ENCODE measurements at places on chromosomes 16 and 17.

DNA sequence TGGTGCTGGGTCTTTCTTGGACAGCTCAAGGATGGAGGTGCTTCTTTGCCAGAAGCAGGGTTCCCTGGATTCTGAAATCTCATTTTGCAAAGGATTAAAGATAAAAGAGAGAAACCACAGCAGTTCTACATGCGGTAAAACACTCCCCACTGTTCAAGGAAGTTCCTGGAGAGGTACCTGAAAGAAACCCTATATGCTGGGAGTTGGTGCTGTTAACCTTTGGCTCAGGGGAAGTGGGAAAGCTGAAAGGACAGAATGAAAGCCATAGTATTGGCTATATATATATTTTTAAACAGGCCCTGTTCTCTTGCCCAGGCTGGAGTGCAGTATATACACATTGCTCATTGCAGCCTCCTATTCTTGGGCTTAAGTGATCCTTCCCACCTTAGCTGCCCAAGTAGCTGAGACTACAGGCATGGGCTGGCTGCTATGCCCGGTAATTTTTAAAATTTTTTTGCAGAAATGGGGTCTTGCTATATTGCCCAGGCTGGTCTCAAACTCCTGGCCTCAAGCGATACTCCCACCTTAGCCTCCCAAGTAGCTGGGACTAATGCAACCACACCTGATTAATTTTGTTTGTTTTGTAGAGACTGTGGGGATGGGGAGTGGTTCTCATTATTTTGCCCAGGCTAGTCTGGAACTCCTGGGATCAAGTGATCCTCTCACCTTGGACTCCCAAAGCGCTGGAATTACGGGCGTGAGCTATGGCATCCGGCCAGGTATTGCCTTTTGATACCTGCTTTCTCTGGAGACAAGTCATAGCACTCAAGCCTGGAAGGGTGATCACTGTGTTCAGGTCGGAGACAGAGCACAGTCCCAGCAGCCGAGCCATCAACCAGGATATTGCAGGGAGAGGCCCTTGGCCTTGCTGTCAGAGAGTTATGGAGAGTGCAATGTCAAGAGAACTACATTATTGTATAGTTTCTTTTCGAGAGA lies 55.2 kb downstream of the MSI2 start:
- no peaks in the 10 kb centered on the region for H3K27me3 ChIP-seq
- no peak overlapping the region for H3K4me3 ChIP-seq
- peaks cover 41% of the 10 kb centered on the region for H3K4me1 ChIP-seq
- H3K27ac ChIP-seq: no peak overlapping the region

DNA sequence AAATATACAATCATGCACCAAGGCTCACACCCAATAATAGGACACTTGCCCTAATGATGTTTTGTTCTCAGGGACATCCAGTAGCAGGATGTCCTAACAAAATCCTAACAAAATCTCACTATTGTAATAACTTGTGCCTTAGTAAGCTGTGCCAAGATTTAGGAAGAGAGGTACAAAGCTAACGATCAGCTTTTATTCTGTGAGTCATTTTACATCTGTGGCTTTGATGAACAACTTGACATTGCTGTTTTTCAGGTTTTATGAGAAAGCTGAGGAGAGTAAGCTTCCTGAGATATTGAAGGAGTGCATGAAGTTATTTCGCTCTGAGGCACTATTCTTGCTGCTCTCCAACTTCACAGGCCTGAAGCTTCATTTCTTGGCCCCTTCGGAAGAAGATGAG lies 18.9 kb downstream of the OGFOD1 start:
- H3K36me3 ChIP-seq: peaks cover 76% of the 10 kb centered on the region
- H3K4me3 ChIP-seq: no peak overlapping the region
- H3K27ac ChIP-seq: peak overlapping the region; percentile 70
- H3K27me3 ChIP-seq: no peaks in the 10 kb centered on the region
- no peak for DNase-seq

GRCh38 chr17:15908378-15908777 lies 36.6 kb upstream of the ADORA2B start:
- no peaks in the 10 kb centered on the region for H3K4me1 ChIP-seq
- H3K36me3 ChIP-seq: no peaks in the 10 kb centered on the region
- no peak overlapping the region for H3K4me3 ChIP-seq
- DNase-seq: no peak
- no peaks in the 10 kb centered on the region for H3K27me3 ChIP-seq

DNA sequence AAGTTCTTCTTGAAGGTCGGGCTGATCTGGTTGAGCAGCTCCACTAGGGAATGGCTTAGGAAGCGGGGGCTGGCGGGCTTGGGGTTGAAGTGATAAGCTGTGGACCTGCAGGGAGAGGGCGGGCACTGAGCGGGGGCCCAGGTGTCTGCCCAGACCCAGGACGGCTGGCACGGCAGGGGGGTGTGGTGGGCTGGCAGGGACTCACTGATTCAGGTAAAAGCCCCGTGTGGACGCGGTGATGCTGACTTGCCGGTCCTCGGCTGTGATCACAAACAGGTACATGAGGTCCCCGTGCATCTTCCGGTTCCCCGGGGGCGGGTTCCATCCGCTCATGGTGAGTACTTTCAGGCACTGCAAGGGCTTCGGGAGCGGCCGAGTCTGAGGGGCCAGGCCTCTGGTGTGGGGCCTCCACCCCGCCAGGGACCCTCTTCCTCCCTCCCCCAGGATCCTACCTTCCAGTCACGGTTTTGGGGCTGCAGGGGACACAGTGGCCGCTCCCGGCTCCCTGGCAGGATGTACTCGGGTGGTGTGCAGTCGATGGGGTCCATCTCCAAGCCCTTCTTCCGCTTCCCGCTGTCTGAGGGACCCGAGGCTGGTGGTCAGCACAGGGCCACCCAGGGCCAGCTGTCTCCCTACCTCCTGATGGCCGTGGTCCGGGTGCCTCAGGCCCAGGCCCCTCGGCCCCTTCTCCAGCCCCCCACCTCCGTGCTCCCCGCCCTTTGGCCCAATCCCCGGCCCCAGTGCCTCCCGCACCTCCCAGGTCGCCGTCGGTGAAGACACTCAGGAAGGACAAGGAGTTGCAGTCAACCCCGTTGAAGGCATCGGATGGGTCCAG lies 10.2 kb downstream of the CLUH start:
- no peak for DNase-seq
- peaks cover 15% of the 10 kb centered on the region for H3K4me1 ChIP-seq
- H3K4me3 ChIP-seq: no peak overlapping the region

DNA sequence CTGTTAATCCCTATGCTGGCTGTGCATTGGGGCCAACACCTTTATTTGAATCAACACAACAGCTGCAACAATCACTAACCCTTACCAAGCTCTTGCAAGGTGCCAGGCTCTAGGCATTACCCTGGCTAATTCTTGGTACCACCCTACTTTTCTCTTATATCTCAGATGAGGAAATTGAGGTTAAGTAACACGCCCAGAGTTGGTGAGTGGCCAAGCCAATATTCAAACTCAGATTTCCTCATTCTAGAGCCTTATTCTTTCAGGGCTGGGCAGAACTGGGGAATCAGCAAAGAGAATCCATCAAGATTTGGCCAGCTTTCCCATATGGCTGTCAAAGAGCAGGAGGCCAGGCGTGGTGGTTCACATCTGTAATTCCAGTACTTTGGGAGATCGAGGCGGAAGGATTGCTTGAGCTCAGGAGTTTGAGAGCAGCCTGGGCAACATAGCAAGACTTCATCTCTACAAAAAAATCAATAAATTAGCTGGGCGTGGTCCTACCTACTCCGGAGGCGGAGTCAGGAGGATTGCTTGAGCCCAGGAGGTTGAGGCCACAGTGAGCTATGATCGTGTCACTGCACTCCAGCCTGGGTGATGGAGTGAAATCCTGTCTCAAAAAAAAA lies 23.7 kb downstream of the ARSG start:
- peaks cover 60% of the 10 kb centered on the region for H3K4me1 ChIP-seq
- H3K27ac ChIP-seq: peak overlapping the region; percentile 4
- H3K4me3 ChIP-seq: peak overlapping the region; percentile 61
- DNase-seq: no peak

DNA sequence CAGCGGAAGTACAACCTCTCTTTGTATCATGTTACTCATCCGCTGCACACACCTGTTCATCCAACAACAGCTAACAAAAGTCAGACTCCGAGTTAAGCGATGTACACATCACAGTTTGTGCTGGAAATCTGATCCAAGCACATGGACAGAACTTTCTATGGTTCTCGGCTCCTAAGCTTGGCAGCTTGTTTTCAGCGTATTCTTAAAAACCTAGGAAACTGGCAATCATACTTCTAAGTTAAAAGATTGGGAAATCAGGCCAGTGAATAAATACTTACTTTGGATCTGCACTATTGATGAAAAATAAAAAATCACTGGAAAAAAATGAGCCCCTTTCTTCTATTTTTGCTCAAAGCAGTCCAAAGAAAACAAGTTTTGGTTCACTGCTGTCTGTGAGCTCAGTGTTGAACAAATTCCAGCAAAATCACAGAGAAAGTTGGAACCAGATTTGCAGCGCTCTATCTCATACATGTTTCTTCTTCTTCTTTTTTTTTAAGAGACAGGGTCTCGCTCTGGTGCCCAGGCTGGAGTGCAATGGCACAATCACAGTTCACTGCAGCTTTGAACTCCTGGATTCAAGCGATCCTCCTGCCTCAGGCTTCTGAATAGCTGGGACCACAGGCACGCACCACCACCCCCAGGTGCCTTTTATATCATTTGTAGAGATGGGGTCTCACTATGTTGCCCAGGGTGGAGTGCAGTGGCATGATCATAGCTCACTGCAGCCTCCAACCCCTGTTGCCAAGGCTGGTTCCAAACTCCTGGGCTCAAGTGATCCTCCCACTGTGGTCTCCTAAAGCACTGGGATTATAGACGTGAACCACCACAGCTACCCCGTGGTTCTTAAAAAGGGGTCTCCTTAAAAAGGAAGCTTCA lies 71.6 kb upstream of the CREBBP start:
- H3K4me1 ChIP-seq: no peaks in the 10 kb centered on the region
- DNase-seq: no peak
- no peak overlapping the region for H3K4me3 ChIP-seq
- H3K27ac ChIP-seq: no peak overlapping the region
- H3K36me3 ChIP-seq: peaks cover 1% of the 10 kb centered on the region

DNA sequence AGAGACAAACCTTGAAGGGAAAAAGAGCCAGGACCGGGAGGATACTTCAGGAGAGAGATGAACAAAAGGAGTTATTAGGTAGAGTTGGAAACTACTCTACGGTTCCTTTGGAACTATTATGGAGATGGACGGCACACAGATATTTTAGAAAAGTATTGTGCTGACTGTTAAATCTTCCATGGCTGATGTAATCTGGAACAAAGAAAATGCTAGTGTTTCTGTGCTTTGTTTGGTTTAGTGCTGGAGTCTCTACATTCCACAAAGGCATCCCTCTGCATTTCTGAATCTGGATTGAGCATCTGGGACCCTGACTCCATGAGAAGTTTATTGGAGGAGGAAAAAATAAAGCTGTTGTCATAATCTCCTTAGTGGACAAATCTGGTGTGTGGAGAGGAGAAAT lies 57.2 kb downstream of the RPGRIP1L start:
- H3K27me3 ChIP-seq: no peaks in the 10 kb centered on the region
- H3K4me1 ChIP-seq: no peaks in the 10 kb centered on the region
- no peak overlapping the region for H3K27ac ChIP-seq
- DNase-seq: no peak

DNA sequence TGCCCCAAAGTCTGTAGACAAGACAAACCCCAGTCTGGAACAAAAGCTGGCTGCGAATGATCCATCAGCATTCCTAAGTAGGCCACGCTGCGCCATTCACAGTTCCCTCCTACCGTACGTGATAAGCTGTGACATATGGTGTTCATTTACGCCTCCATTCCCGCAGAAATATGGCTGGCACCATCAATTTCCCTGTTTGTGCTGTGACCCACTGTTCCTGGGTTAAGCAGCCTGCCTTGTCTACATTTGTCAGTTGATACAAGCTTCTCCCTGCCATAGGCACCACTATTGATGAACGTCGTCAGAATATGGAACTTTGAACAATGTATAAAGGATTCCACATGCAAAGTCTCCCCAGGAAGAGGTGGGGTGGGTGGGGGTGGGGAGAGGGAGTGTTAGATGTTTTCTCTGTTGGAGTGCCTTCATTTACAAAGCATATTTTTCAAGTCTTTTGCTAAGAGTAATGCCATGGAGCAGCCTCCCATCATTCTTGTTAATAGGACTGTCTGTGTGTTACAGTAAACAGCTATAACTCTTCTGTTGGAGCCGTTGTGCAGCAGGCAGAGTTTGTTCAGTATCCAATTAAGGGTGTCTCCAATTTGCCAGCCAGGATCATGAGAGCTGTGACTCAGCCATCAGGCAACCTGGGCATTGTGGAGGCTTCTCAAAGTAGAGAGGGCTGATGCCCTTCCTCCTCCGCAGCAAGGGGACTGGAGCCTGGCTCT lies 294.6 kb downstream of the TMEM114 start:
- no peak overlapping the region for H3K4me3 ChIP-seq
- DNase-seq: no peak
- H3K36me3 ChIP-seq: no peaks in the 10 kb centered on the region
- H3K27ac ChIP-seq: no peak overlapping the region

DNA sequence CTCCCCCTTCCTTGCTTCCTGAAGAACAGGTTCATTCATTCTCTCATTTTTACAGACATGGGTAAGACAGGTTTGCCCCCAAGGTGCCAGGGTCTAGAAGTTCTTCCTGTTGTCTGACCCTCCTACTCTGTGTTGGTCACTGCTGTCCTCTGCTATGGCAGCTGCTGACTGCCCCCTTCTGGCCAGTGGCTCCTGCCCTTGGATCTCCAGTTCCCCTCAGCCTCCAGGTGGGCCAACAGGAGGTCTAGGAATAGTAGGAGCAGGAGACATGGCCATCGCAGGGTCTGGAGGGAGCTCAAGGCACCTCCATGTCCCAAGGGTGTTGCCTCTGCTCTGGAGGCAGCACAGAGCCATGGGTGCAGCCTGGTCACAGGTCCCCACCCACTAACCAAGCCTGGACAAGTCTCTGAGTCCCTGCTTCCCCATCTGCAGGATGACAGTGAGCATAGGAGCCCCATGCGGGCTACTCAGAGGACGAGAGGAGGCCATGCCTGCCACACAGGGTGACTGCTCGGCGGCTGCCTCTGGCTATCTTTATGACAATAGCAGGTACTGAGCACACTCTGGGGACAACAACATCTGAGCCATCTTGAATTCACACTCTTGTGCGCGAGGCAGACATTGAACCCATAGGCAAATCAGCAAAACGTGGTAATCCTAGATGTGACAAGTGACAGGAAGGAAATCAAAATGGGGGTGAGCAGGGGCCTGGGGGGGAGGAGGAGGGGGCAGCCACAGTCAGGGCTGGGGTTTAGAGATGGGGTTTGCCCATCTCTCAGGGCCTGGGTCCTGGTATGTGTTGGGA lies 27.0 kb upstream of the NXPH3 start:
- DNase-seq: no peak
- H3K36me3 ChIP-seq: no peaks in the 10 kb centered on the region
- H3K4me1 ChIP-seq: no peaks in the 10 kb centered on the region
- H3K4me3 ChIP-seq: no peak overlapping the region

- no peak for DNase-seq
- H3K27ac ChIP-seq: no peak overlapping the region
- H3K27me3 ChIP-seq: peaks cover 47% of the 10 kb centered on the region
- H3K4me1 ChIP-seq: peaks cover 2% of the 10 kb centered on the region
These were observed 18.0 kb downstream of the SLC47A1 start for GRCh38 chr17:19551591-19552148.
